ENCODE measurements at places on chromosomes 7 and 10.

DNA sequence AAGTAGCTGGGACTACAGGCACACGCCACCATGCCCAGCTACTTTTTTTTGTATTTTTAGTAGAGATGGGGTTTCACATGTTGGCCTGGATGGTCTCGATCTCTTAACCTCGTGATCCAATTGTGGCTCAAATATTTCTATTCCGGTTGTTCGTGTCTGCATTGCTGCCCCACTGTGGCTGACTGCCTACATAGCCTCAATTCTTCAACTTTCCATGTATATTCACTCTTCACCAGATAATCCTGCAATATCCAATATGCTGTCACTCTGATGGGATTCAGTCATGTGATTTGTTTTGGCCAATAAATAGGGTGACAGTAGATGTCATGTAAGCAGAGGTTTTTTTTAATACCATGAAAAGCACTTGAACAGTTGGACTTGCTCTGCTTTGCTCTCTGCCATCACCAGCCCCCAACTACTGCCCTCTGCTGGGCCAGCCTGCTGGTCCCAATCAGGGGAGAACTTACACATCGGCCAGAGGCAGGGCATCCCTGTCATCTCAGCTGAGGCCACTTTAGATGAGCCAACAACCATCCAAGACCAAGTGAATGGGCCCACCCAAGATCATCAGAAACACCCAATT lies 56.7 kb downstream of the NSUN6 start:
- DNase-seq: no peak

DNA sequence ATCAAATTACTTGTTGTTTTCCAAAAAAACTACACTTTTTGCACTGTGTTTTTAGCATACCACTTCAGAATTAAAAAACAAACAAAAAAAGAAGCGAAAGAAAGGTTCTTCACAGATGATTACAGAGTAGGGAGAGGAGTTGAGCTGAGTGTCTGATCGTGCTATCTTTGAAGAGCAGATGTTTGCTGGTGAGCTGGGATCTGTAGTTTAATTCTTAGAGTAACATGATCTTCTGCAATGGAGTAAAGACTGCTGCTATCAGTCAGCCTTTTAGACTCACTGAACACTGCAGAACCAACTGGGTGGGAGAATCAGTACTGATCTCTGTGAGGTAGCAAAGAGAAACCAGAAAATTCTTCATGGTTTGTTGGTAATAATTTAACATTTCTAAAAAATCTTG lies 1197.8 kb upstream of the SORCS1 start:
- no peak for DNase-seq

GRCh38 chr10:119120413-119120867 lies 16.5 kb downstream of the DENND10 start:
- no peak for DNase-seq

DNA sequence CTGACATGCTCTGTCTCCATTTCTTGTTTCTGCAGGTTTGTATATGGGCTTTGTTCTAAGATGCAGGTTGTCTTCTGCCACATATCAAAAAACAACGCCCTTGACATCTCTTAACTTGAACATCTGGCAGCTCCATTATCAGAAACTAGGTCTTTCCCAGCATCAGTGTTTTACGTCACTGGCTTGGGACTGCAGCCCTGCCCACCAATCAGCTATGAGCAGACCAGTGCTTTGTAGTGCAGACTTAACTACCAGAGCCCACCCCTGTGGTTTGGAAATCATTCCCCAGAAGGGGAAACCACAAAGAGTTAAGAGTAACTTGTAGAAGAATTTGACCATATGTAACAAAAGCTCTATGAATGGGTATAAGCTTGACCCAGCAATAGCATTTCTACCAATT lies 132.4 kb downstream of the SEPTIN14 start:
- no peak for DNase-seq

DNA sequence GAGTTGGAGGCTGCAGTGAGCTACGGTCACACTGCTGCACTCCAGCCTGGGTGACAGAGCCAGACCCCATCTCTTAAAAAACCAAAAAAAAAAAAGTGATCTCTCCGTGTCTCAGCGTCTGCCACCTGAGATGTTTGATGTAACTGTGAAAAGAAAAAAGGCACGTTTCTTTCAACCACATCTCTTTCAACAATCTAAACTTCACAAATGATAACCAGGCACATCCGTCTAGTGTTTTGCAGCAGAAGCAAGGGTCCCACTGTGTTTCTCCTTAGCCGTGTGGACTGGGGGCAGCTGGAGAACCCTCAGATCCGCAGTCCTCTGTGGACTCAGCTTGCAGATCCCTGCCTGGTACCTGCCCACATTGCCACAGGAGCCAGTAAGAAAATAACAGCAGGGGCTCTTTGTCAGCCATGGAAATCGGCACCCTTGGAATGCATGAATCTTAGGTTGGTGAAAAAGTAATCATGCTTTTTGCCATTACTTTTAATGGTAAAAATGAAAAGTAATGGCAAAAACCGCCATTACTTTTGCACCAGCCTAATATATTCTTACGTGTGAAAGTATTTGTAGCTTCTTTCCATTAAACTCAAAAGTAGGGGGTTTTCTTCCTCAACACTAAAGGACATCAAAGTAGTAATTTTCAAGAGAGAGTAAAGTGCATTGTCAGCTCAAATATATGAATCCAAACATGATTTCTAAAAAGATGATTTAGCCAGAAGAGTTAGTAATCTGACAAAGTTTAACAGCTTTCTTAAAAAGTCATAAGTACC lies 276.5 kb downstream of the CCDC3 start:
- DNase-seq: no peak

- peak; percentile 18 for DNase-seq
Observed at GRCh38 chr7:81482600-81483186, 287.2 kb downstream of the HGF start.
